Activated naive CD8-positive, alpha-beta T cell treated with anti-CD3 and anti-CD28 coated beads for 36 hours (primary cell): ENCODE measurements at places on chromosomes 3 and 15. TPM values are rescaled to one million over a fixed set of nuclear protein-coding genes. Genes with fewer than 3 reads are reported as not detected.
A peak's percentile ranks its signal among the peaks of the same experiment; 100 is the strongest.

Gene ROBO2
- not detected for total RNA-seq

GRCh38 chr15:69502470-69503045 lies 49.9 kb downstream of the RPLP1 start:
- H3K36me3 ChIP-seq = no peaks in the 10 kb centered on the region
- no peaks in the 10 kb centered on the region for H3K27me3 ChIP-seq
- H3K4me1 ChIP-seq = peaks cover 4% of the 10 kb centered on the region
- H3K27ac ChIP-seq = no peak overlapping the region
- no peak for DNase-seq

GRCh38 chr3:37582086-37582485 lies 279.6 kb upstream of the CTDSPL start:
- H3K27me3 ChIP-seq = peaks cover 9% of the 10 kb centered on the region
- no peaks in the 10 kb centered on the region for H3K36me3 ChIP-seq
- no peak for DNase-seq
- H3K4me1 ChIP-seq = no peaks in the 10 kb centered on the region
- H3K4me3 ChIP-seq = no peak overlapping the region
- H3K27ac ChIP-seq = no peak overlapping the region

DNA sequence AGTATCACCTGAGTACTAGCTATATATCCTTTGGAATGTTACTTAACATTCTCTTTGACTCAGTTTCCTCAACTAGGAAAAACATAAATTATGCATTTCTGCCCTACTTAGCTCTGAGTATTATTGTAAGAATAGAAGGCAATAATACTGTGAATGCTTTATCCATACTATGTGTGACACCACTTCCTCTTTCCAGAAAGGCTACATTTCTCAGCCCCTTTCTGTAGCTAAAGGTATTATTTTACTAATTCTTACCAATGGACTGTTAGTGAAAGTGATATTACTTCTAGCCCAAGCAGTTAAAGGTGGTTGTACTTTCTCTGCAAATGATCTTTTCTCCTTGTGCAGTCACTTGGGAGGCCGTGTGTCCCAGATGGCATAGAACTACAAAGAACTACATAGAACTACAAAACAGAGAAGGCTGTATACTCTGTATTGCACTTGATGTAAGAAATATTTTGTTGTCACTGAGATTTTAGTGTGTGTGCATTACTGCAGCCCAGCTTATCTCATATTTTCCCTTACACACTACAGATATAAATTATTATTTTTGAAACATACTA lies 35.1 kb downstream of the MYH15 start:
- H3K27me3 ChIP-seq = peaks cover 7% of the 10 kb centered on the region
- H3K36me3 ChIP-seq = no peaks in the 10 kb centered on the region
- H3K4me3 ChIP-seq = no peak overlapping the region
- H3K4me1 ChIP-seq = peaks cover 6% of the 10 kb centered on the region

GRCh38 chr15:70420948-70421482 lies 323.3 kb upstream of the TLE3 start:
- no peak overlapping the region for H3K27ac ChIP-seq
- no peak overlapping the region for H3K4me3 ChIP-seq
- no peaks in the 10 kb centered on the region for H3K27me3 ChIP-seq
- no peak for DNase-seq
- no peaks in the 10 kb centered on the region for H3K36me3 ChIP-seq

GRCh38 chr15:50562735-50563640 lies 16.5 kb upstream of the USP50 start:
- peaks cover 27% of the 10 kb centered on the region for H3K36me3 ChIP-seq
- peak; percentile 6 for DNase-seq
- H3K4me3 ChIP-seq = no peak overlapping the region
- H3K4me1 ChIP-seq = peaks cover 9% of the 10 kb centered on the region
- H3K27me3 ChIP-seq = no peaks in the 10 kb centered on the region
- H3K27ac ChIP-seq = peak overlapping the region; percentile 52

DNA sequence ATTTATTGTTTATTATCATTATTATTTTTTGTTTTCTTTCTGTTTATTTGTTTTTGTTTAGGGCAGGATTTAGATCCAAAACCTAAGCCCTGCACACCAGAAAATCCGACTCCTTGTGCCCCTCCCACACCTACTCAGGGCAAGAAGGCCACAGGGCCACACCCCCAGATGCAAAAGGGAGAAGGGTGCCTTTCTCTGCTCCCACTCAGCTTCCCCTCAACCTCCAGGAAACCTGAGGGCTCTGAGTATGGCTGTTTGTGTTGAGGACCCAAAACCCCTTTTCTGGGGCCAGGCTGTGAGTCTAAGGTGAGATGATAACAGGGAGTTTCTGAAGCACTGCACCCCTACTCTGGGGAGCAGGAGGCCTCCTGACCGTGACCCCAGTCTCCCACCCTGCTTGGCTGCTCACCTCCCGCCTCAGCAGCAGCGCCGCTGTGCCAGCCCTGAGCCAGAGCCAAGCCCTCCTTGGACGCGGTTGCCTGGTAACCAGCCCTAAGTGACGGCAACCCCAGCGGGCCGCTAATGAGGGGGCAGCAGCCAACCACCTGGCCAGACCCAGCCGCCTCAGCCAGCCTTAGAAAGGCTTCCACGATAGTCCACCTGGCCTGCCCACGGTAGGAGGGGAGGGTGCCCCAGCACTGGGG lies 6.4 kb upstream of the C15orf39 start:
- H3K27ac ChIP-seq = no peak overlapping the region
- H3K36me3 ChIP-seq = no peaks in the 10 kb centered on the region
- no peak overlapping the region for H3K4me3 ChIP-seq
- H3K27me3 ChIP-seq = peaks cover 14% of the 10 kb centered on the region
- peaks cover 20% of the 10 kb centered on the region for H3K4me1 ChIP-seq
- no peak for DNase-seq

- H3K4me1 ChIP-seq = peaks cover 7% of the 10 kb centered on the region
- no peak overlapping the region for H3K4me3 ChIP-seq
- peaks cover 22% of the 10 kb centered on the region for H3K27me3 ChIP-seq
- no peak for DNase-seq
- H3K36me3 ChIP-seq = no peaks in the 10 kb centered on the region
- no peak overlapping the region for H3K27ac ChIP-seq
These were observed 44.4 kb upstream of the SSR3 start for GRCh38 chr3:156599089-156599874.

DNA sequence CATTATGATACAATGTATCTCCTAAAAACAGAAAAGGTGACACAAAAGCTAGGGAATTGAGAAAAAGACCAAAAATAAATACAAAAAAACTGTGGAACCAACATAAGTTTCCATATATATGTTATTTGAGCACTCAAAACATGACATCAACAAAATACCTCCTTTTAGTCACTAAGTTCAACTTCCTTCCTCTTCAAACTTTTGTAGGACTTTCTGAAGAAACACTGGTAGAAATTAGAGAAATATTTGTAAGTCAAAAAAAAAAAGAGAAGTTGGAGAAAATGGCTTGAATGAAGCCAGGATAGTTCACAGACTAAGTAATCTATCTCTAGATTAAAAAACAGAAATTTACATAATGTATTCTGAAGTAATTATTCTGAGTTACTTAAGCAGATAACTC lies 208.4 kb upstream of the ALCAM start:
- H3K27ac ChIP-seq = no peak overlapping the region
- no peaks in the 10 kb centered on the region for H3K4me1 ChIP-seq
- DNase-seq = no peak
- H3K27me3 ChIP-seq = no peaks in the 10 kb centered on the region
